ENCODE measurements at places on chromosomes 5 and 9.
A peak's percentile ranks its signal among the peaks of the same experiment; 100 is the strongest.

DNA sequence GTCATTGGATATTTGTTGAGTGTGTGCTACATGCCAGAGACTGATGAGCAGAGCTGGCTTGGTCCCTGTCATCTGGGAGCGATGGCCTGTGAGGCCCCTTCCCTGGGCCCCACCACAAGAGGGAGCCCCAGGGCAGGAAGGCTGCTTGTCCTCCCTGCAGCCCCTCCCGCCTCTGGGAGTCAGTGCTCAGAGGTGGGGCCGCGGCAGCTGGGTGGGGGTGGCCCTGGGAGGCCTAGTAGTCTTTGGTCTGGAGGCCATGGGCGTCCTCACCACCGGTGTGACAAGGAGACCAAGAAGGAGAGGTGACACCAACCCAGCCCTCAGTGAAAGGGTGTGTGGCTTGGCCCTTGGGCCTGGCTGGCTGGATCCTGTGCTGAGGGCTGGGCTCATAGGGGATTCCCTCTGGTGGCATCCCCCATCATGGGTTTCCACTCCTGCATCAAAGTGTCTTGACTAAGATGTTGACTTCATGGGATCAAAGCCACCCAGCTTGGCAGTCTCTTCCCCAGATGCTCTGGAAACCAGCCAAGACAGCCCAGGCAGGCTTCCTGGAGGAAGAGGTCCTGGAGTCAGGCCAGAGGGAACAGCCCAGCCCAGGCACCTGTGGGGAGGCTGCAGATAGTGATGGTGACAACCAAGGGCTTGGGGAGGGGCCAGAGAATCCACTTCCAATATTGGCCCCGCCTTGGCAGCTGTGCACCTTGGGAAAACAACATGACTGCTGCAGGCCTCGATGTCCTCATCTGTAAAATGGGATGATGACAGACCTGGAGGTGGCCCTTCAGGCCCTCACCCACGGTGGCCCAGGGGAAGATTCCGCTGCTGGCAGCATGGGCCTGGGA is 166.7 kb downstream of the GAPVD1 start:
- DNase-seq = no peak

- no peak for DNase-seq
Measured at GRCh38 chr9:136441681-136442245, 2.1 kb upstream of the INPP5E start.

DNA sequence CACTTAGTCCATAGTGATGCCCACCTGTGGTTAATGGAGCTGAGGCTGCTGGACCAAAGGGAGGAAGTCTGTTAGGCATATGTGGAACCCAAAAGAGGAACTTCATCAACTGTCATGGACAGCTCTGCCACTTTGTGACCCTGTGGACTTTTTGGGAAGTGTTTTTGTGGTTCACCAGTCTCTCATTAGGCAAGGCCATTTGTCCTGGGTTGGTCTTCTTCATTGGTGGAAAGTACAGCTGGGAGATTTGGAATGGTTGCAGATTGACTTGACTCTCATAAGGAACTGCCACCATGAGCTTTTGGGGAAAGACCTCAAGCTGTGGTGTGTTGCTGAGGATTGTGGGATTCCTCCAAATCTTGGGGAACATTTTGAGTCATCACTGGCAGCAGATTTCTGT is 31.9 kb upstream of the IL12B start:
- DNase-seq = no peak

- DNase-seq = no peak
Measured at GRCh38 chr5:1737790-1738405, 61.7 kb downstream of the MRPL36 start.

DNA sequence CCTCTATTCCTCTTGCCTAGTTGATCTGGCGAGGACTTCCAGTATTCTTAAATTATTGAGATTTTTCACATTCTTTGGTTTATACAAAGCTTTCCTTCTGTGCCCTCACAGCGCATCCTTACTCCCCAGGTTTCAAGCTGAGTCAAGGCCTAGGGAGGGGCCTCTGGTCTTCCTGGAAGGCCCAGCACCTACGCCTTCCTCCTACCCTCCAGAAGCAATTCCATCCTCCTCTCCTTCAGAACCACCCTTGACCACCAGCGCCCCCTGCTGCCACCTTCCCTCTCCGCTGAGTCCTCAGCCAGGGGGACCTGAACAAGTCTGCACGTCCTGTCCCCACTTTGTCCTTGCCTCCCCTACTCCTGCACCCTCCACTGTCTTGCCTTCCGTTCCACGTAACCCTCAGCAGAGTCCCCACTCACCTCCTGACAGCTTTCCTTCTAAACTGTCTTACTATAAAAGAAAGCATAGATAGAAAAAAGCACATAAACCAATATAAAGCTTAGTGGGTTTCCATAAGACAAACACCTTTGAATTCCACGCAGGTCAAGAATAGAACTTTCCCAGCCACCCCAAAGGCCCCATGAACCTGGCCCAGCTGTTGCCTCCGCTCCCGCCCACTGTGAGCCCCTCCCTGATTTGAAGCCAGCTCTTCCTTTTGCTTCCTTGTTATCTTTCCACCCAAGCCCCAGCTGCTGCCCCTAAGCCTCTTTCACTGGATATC is 63.0 kb upstream of the CTSL start:
- peak; percentile 76 for DNase-seq

DNA sequence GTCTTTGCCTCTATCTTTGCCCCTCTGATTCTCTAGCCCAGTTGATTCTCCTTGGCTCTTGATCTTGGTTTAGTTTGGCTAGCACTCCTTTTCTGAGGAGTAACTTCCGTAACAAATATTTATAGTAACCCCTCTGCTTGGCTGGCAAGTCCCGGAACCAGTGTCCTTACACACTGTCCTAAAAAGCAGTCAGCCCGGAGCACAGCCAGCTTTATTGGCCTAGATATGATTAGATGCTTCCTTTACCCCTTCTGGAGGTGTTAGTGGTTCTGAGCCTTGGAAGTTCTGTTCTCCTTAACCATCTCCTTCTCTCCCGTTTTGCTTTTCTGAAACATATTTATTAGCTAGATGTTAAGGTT is 17.0 kb upstream of the MSMP start:
- DNase-seq = no peak

GRCh38 chr5:149798466-149798865 is 68.4 kb downstream of the PPARGC1B start:
- DNase-seq = no peak

All from NT2/D1 (cell line).